Suprapubic skin (tissue), 4 donors: ENCODE measurements at places on chromosomes 6 and 20.

DNA sequence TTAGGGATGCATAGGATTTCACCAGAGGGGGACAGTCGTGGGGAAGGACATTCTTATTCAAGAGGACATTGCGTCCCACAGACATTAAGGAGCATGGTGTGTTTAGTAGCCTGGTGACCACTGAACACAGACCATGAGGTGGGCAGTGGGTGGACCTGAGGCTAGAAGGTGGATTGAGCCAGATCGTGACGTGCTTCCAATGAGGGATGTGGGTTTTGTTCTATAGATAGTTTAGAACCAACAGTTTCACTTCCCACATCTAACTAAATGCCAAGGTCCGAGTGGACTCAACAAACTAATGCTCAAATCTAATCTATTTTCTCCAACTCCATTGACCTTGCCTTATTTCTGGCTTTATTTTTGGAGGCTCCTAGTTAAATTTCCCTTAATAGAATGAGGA, 58.5 kb downstream of the OGFRL1 start:
- DNase-seq: no peak

DNA sequence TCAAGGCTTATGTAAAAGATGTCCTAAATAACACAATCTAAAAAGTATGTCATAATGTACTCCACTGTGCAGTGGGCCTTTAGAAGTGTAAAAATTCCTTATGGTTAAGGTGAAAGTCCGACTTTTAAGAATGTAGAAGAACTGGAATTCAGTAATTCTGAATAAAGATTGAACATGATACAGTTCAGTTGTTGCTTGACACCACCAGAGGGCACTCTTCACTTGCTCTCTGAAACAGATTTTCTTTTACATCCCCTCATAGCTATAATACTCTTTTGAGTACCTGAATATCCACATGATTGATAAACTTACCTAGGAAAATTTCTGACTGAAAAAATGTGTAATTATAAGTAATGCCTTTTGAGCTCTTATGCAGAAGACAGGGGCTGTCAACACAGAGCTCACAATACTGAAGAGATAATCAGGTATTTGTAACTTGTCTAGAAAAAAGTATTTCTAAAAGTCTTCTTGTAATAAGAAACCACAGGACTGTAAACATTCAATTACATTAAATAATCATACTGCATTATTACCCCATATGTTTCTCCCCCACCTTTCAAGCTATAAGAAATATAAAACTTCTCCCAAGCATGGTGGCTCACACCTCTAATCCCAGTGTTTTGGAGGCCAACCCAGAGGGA, 92.1 kb downstream of the POPDC3 start:
- DNase-seq: no peak

DNA sequence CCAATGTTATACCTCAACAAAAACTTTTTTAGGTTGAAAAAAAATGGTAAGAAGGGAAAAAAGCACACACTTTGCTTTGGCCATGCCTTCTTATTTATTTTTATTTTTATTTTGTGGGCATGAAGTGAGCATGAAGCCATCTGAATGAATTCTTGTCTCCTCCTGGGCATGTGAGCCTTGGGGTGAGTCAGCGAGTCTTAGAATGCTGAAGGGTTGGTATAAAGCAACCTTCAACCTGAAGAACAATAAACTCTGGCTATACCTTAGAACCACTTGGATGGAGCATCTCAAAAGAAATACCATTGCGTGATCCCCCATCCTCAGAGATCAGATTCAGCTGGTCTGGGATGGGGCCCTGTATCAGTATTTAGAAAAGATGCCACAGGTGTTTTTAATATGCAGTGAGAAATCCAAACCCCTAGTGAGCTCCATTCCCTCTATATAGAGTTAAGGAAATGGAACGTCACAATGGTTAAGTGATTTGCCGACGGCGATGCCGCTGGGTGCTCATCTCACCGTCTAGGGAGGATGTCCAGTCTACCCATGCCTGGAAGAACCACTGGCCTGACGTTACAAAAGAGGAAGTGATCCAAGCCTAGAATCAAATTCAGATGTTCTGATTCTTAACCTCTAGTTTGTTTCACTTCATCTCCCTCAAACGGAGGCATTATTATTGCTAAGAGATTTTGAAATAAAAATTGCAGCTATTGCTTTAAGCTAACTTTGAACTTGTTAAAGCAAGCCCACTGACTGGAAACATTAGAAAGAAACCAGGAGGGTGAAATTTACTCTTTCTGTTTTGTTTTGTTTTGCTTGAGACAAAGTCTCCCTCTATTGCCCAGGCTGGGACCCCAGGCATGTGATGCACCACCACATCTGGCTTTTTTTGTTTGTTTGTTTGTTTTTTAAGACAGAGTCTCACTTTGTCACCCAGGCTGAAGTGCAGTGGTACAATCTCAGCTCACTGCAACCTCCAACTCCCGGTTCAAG, 67.1 kb downstream of the EDN1 start:
- no peak for DNase-seq

GRCh38 chr20:10793766-10794165, 120.0 kb upstream of the JAG1 start:
- no peak for DNase-seq

GRCh38 chr20:11646359-11646758, 271.3 kb upstream of the BTBD3 start:
- DNase-seq: no peak

- no peak for DNase-seq
Observed at GRCh38 chr20:62733891-62734290, 25.3 kb downstream of the NTSR1 start.

DNA sequence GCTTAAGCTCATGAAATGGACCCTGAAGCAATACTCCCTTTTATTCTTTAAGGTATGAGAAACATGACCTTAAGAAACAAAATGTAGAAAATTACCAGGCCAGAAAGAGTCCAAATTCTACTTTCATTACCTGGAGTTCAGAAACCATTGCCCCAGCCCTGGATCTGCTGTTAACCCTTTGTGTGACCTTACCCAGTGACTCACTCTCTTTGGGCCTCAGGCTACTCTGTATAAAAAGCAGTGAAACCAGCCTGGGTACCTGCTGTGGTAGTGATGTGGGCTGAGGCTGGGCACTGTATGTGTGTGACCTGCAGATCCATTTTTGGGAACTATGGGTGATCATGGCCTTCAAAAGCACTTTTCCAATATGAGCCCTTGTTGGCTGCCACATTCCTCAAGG, 47.2 kb downstream of the SLC9A8 start:
- no peak for DNase-seq

GRCh38 chr6:73679009-73679408, 17.0 kb upstream of the CD109 start:
- DNase-seq: no peak

- no peak for DNase-seq
Observed at GRCh38 chr6:124742971-124743370, 219.3 kb upstream of the RNF217 start.

GRCh38 chr20:12276011-12276673, 358.4 kb downstream of the BTBD3 start:
- DNase-seq: no peak

- DNase-seq: no peak
Observed at GRCh38 chr6:143536461-143536865, 24.9 kb upstream of the FUCA2 start.

- no peak for DNase-seq
Observed at GRCh38 chr6:193773-194310, 98.4 kb upstream of the DUSP22 start.

GRCh38 chr6:88866856-88867255, 96.6 kb downstream of the RNGTT start:
- DNase-seq: no peak

DNA sequence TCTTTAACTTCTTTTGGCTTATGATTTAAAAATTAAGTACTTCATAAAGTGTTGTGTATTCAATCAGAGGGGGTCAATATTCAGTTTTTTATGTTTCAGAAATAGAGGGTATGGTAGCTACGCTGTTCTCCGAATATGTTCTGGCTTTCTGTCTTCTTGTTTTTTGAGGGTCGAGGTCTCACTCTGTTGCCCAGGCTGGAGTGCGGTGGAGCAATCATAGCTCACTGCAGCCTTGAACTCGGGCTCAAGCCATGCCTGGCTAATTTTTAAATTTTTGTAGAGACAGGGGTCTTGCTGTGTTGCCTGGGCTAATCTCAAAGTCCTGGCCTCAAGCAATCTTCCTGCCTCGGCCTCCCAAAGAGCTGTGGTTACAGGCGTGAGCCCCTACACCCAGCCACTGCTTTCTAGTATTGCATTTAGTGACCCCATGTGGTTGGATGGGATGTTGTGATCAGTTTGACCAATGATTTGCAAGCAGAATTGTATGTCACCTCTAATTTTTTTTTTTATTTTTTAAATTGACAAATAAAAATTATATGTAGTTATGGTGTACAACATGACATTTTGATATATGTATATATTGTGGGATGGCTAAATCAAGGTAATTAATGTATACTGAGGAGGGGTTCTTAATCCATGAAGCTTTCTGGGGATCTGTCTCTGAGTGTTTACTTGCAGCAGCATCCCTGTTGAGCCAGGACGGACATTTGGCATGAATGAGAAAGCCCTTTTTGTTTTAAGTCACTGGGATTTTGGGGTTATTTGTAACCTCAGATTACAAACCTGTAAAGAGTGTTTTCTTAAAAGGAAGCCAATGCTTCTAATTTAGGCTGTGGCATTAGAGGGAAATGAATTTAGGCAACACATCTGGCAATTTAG, 38.5 kb upstream of the DEK start:
- DNase-seq: no peak

- DNase-seq: no peak
Observed at GRCh38 chr6:15033850-15034203, 212.0 kb upstream of the JARID2 start.

GRCh38 chr20:8306937-8307336, 174.9 kb downstream of the PLCB1 start:
- DNase-seq: no peak

DNA sequence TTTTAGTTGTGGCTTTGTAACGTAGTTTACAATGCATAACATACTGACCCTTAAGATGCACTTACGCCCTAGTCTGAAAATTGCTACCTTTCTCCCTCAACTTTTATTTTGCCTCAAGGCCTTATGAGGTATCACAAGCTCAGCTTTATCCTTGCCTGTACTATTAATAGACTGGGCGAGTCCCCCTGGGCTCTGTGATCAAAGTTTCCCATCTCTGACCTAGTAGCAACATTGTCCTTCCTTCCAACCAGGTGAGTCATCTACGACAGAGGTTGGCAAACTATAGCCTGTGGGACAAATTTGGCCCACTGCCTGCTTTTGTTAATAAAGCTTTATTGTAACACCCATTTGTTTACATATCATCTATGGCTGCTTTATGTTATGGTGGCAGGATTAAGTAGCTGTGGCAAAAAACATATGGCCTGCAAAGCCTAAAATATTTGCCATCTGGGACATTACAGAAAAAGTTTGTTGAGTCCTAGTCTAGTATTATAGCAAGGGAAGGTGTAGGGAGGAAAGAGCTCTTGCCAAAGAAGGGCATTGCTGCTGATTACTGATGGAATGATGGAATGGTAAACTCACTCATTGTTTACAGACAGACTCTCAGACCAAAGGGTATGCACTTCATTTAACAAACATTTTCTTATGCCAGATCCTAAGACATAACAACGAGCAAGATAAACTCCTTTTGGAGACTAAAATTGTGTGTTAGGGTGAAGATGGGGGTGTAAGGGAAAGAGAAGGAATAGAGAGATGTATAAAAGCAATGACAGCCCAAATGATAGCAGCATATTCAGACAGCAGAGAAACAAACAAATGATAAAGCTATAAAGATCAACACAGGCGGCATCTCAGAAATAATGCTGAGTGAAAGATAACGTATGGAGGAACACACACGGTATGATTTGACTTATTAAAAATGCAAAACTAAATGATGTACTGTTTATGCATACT, 74.2 kb downstream of the SLC22A23 start:
- DNase-seq: no peak

DNA sequence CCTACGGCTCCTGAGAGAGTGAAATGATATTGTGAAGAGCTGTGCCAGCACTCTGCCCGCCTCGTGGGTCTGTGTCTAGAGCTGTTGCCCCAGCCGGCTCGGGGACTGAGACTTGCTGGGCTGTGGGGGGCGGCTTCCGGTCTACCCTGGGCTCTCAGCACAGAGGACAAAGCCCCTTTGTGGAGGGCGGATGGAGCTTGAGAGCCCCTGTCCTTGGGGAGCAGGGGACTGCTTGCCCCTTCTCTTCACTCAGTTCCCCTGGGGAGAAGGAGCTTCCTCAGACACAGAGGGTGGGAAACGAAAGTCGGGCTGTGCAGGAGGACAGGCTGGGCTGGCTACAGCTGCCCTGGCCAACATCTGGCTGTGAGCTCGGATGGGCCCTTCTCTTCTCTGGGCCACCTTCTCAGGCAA, 11.0 kb downstream of the SRC start:
- DNase-seq: no peak

GRCh38 chr6:10425975-10426780, 11.3 kb upstream of the TFAP2A start:
- no peak for DNase-seq

- no peak for DNase-seq
Observed at GRCh38 chr20:32534661-32535240, 50.4 kb downstream of the NOL4L start.

DNA sequence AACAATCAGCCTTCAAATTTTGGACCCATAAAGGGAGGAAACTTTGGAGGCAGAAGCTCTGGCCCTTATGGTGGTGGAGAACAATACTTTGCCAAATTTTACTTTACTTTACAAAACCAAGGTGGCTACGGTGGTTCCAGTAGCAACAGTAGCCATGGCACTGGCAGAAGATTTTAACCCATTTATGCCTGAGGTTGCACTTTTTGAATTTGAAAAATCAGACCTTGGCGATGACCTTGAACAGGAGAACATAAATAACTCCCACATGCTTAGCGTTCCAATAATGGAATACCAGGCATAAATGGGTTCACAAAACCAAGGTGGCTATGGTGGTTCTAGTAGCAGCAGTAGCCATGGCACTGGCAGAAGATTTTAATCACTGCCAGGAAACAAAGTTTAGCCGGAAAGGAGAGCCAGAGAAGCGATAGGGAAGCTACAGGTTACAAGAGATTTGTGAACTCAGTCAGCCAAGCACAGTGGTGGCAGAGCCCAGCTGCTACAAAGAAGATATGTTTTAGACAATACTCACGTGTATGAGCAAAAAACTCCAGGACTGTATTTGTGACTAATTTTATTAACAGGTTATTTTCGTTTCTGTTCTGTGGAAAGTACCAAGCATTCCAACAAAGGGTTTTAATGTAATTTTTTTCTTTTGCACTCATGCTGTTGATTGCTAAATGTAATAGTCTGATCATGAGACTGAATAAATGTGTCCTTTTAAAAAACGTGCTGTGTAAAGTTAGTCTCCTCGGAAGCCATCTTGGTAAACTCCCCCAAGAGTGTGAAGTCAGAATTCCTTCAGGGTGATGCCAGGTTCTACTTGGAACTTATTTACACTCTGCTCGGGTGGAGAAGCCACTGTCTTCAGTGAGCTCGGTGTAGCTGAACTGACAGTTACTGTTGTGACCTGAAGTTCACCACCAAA, 6.7 kb downstream of the SFT2D1 start:
- DNase-seq: no peak

- no peak for DNase-seq
Observed at GRCh38 chr6:48542191-48542590, 431.2 kb upstream of the PTCHD4 start.

DNA sequence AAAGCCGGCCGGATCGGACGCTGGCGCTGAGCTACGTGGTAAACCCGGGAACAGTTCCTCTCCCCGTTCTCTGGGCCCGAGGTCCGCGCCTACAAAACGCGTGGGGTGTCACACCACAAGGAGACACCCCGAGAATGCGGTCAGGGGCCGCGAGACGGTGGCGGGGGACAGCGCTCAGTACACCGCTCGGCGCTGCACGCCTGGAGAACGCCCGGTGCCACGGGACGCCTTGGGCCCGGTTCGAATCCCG, 670 bp downstream of the NCOA5 start:
- no peak for DNase-seq

GRCh38 chr20:16581241-16581640, 8.0 kb upstream of the KIF16B start:
- DNase-seq: no peak

- no peak for DNase-seq
Observed at GRCh38 chr6:30317913-30318589, 8.7 kb upstream of the TRIM39 start.
